SHP77 (cell line): ENCODE measurements at places on chromosomes 7 and 10.

DNA sequence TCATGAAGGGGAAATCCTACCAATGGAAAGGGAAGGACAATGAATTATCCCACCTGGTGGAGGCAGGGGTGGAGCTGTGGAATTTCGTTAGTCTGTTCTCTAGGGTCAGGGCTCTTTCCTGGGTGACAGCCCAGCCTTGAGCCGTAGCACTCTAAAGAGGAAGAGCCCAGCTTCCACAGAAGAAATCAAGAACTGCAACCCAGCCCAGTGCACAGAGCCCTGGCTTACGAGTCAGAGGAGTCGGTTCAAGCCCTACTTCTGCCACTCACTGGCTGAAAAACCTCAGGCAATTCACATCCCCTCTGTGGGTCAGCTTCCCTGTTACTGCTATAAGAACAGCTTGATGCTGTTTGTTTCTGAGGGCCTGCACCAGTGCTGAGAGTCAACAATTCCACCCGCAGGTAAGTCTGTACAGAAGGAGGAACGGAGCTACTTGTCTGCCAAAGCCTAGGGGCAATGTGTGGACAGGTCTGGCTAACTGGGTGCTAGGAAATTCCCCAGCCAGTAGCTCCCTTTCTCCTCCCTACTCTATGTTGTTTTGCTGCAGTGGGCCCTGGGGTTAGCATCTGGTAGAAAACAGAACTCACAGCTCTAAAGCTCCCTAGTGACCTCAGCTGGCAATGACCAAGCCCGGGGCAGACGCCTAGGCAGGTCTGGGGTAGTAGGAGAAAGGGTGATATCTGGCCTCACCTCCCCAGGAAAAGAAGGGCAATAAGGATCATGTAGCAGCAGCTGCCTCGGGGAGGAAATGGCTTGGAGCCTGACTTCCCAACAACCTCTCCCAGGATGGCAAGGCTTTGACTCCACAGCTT is 3.3 kb downstream of the AVPI1 start:
- no peak for DNase-seq

GRCh38 chr7:94286111-94286510 is 108.6 kb upstream of the COL1A2 start:
- DNase-seq = no peak

DNA sequence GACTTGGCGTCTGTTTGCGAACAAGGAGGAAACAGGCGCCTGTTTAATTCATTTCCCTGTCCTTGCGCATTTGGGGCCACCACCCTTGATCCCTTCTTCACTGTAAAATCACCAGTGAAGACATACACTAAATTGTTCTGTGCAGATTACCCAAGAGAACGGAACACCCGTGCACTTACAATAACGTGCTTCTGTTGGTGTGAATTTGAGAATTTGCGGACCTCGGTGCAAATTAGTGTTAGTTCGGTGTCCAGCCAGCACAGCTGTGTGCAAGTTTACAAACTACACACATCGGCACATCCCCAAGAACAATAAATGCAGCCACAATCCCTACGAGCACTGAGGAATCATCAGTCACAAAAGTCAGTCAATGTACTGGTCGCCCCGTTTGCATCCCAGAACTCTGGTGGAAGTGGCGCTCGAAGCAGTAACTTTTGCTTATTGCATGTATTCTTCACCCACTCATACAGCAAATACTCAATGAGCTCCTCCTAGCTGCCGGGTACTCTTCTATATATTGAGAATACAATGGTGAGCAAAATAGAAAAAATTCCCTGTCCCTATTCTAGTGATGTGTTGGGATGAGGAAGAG is 786 bp upstream of the CNOT4 start:
- DNase-seq = no peak

DNA sequence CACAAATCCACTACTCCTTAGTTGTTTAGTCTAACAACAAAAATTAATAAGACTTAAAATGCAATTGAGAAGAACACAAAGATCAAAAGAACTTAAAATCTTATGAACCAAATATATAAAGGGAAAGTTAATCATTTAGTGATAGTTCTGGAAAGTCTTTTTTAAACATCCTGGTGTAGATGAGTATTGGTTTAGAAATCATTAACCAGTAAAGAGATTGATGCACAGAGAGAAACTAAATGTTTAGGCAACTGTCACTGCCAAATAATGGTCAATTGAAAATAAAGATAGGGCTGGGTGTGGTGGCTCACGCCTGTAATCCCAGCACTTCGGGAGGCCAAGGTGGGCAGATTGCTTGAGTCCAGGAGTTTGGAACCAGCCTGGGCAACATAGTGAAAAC is 44.9 kb downstream of the SP8 start:
- no peak for DNase-seq

DNA sequence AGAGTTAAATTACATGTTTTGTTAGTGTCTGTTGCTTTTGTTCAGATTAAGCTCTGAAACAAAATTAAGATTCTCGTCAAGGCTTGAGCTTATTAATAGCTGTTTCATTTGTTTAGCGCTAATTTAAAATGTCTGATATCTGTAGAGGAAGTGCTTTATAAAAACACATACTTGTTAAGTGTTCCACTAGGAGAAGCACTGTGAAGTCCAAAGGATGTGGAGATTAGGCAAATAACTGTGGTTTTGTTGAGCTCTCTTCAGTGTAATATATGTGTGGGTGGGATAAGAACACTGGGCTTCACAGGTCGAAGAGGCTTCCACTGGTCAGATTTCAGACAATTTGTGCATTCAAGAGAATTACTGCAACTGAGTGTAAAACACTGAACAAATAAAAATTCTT is 242.0 kb downstream of the AUTS2 start:
- no peak for DNase-seq

GRCh38 chr7:121519548-121520521 is 123.7 kb upstream of the FAM3C start:
- DNase-seq = no peak

GRCh38 chr7:71772779-71773178 is 639.4 kb downstream of the CALN1 start:
- DNase-seq = no peak

GRCh38 chr7:136912339-136912738 is 43.9 kb downstream of the CHRM2 start:
- no peak for DNase-seq

GRCh38 chr7:111499027-111499426 is 63.3 kb downstream of the IMMP2L start:
- DNase-seq = no peak

GRCh38 chr7:150978126-150978789 is at the start of gene KCNH2:
Gene KCNH2 (minus strand): TSS chr7:150978321. CDS start chr7:150977913, 408 bp downstream.
- peak; percentile 74 for DNase-seq

DNA sequence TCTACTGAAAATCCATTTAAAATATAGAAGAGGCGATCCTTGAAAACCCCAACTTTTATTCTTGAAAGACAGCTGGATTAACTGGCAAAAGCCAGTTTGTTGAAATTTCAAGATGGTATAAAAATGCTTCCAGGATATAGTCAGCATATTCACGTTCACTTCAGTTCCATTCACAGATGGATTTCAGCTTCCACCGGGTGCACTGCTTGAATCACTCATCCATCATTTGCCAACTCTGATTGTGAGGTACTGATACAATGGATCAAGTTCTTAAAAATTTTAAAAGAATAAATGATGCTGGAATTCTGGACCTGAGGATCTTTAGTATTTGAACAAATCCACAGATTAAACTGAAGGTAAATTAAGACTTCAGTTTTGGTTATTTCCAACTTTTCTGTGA is 2.4 kb downstream of the PURB start:
- no peak for DNase-seq

DNA sequence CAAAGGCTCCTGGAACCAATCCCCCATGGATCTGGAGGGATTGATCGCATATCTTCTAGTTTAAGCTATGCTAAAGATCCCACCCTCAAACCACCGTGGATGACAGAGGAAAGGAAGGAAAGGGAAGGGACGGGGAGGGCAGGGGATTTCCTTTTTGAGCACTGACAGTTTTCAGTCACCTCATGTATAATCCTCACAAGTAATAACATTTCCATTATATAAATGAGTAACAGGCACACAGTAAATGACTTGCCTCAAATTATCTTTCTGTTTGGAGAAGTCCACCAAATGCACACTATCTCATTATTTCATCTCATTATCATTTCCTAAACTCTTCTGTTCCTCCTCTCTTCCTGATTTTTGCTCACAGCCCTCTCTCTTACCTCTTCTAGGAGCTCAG is 127.1 kb upstream of the AOAH start:
- no peak for DNase-seq

GRCh38 chr10:11154333-11154732 is 136.7 kb downstream of the CELF2 start:
- DNase-seq = no peak

DNA sequence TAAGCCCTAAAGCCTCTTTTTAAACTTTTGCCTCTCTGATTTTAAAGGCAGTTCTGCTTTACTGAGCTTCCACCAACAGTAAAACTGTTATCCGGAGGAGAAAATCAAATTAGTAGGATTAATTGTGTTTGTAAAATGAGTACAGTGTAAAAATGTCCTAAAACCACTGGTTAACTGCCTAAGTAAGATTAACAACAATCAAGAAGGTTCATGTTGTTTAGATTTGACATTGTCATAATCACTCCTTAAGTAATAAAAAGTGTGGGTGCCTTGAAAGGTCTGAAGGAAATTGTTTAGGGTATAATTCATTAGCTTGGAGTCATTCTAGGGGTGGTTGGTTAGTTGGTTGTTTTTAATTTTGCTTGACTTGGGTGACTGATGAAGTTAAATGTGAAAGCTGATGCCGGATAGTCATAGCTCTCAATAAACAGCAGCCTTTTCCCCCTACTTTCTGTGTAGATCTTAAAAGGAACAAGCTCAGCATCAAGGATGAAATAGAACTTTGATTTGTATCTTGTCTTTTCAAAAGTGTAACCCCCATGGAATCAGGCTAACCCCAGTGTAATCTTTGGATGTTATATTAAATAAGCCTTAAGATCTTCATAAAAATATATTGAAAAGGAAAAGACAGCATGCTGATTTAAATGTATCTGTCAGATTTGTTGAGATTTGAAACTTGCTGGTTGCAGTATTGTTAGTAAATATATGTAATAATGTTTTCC is 148.3 kb downstream of the ARID5B start:
- no peak for DNase-seq

DNA sequence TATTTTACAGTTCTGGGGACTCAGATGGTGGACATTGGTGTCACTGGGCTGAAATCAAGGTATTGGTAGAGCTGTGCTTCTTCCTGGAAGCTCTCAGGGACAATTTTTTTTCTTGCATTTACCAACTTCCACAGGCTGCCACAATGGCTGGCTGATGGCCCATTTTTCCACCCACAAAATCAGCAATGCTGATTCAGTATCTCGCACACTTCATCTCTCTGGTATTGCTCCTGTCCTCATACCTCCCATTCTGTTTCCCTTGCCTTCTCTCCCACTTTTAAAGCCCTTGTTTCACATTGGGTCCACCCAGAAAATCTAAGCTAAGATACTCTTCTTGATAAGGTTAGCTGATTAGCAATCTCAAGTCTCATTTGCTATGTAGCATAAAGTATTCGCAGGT is 530.9 kb upstream of the POM121L12 start:
- no peak for DNase-seq

DNA sequence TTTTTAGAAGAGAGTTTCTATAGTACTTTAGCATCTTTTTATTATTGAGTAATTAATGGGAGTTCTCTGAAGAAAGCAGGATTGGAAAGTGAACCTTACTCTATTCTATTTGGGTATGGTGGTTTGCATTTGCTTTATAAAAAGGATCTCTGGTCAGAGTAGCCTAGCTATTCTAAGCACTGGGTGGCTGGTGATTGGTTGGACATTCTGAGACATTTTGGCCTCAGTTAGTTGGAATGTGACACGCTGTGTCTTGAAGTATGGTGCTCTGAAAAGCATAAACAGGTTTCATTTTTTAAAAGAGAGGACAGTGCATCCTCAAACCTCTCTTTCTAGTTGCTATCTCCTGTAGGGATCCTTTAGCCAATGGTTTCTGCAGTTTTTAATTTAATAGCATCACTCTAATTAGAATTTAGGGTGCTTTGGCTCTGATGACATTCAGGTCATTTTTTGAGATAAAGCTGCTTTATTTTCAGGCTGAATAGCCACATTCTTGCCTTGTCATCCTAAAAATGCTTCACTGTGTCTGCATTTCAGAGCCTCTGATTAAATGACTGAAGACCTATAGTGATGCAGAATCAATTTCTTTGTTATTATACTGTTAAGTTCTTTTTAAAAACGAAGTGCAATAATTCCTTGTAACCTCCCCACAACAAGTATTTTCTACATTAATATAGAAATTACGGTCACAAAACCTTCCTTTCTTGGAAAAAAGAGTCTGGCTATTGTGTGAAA is 20.6 kb downstream of the TMEM178B start:
- DNase-seq = no peak

DNA sequence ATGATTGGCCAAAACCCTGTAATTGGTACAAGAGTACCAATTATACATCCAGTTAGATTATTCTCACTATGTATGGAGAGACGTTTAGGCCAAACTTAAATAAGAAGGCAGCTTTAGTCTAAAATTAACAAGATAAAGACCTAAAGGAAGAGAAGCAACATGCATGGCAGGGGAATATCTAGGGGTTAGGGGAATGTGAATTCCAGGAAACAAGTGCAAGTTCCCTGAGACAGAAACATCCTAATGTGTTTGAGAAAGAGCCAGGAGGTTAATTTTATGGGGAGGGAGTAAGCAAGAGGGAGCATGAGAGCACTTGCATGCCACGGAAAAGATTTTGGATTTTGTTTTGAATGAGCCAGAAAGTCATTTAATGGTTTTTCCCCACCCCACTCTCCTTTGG is 39.6 kb upstream of the CCDC6 start:
- no peak for DNase-seq

DNA sequence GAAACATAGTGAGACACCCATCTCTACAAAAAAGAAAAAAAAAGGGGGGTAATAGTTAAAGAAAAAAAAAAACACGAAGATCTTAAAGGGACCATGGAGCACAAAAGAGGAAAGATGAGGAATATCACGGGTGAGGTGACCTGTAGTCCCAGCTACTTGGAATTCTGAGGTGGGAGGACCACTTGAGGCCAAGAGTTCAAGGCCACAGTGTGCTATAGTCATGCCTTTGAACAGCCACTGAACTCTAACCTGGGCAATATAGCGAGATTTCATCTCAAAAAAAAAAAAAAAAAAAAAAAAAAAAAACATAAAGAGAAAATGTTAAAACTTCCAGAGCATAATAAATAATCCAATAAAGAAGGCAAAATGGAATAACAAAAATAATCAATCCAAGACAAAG is 23.6 kb downstream of the AKR1D1 start:
- DNase-seq = no peak

- DNase-seq = no peak
Observed at GRCh38 chr7:19852192-19852591, 78.8 kb upstream of the TMEM196 start.

DNA sequence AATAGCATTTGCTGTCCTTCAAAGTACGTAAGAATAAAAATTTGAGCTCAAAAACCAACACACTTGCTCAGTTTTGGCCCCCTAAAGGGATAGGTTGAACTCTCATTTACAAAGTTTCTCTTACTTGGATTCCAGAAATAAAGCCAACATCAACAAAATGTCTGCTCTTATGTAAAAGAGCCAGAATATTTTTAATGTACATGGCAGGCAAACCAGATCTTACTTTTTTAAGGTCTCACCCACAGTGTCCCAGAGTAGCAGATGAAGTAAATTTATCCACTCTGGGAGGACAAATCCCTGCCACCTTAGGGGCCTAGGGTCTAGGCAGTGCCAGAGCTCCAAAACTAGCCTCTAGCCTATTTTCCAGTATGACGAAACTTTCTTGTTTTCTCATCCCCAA is 159.6 kb downstream of the SKAP2 start:
- no peak for DNase-seq

- no peak for DNase-seq
Observed at GRCh38 chr7:86645676-86646276, 2.1 kb downstream of the GRM3 start.

- no peak for DNase-seq
Observed at GRCh38 chr10:31399631-31400030, 80.6 kb downstream of the ZEB1 start.
